Activated CD8-positive, alpha-beta memory T cell treated with anti-CD3 and anti-CD28 coated beads, Interleukin-2, amount 10 ng/mL, durations not matched to agents 7 days and 5 days (primary cell): ENCODE measurements at places on chromosomes 5 and 9. TPM values are rescaled to one million over a fixed set of nuclear protein-coding genes. Genes with fewer than 3 reads are reported as not detected.
A peak's percentile ranks its signal among the peaks of the same experiment; 100 is the strongest.

PTGS1 gene
- 0.35 TPM for total RNA-seq

PLAC8L1 gene
- total RNA-seq = 0.50 TPM

DAPK1 gene
- total RNA-seq = 6.8 TPM

TXNDC8 gene
- not detected for total RNA-seq

CDH12 gene
- total RNA-seq = not detected

IL13 gene
- 119 TPM for total RNA-seq

CARTPT gene
- not detected for total RNA-seq

C5orf63 gene
- total RNA-seq = 7.4 TPM

LMX1B gene
- not detected for total RNA-seq

DNA sequence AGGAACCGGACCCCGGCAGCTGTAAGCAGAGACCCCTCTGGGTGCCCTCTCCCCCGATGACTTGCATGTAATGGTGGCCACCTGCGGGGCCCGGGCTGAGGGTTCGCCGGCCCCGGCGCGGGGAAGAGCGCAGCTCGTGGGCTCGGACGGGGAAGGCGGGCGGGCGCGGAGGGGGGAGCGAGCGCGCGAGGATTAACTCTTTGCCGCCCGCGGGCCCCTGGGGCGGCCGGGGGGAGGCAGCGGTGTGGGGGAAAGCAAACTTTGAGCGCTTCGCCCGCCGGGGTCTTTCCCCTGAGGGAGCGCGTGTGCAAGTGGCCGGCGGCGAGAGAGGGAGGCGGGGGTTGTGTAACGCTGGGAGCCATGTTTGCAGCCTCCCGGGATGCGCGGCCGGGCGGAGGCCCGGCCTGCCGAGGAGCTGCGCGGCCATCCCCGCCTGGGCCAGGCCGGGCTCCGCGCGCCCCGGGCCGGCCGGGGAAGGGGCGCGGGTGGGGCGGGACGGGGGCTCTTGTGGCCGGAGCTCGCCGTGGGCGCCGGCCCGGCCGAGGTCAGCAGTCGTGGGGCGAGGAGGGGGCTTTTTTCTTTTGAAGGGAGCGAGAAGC is 547 bp downstream of the ANP32B start:
- H3K36me3 ChIP-seq = peaks cover 14% of the 10 kb centered on the region
- DNase-seq = peak; percentile 60
- H3K4me1 ChIP-seq = peaks cover 40% of the 10 kb centered on the region
- H3K27me3 ChIP-seq = no peaks in the 10 kb centered on the region

DNA sequence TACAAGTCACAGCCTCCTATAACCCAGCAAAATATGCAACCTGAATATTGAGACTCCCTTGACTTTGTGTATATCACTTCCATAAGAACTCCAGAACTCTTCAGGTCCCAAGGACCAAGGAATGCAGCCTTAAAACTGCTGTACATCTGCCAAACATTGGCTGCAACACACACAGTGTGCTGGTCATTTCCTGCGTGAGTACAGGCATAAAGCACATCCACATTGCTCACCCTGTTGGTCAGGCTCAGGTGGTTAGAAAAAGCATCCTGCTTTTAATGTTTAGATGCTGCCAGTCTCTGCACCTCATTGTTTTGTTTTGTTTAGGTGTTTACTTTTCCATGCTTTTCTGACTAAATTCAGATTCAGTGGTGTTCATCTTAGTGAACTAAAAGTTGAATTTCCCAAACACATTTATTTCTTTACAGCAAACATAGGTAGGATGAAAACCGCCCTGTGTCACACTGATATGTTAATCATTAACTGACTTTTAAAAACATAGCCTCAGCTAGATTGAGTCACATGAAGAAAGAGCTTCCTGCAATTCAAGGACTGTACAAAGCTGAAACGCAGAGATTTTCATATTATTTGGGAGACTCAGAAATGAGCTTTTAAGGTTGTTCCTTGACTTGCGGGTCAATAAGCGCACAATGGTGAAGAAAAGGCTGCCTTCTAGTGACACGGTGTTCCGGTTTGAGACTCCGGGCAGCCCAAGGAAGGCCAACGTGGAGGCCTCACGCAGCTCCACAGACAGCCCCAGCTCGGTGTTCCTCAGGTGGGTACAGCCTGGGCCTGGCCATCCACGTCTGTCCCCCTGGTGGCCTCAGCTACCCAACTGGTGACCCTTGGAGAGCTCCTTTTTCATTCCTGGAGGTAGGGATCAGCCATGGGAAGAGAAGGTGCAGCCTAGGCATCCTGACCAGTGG is 52.2 kb upstream of the GRAMD2B start:
- no peak overlapping the region for H3K27ac ChIP-seq
- no peaks in the 10 kb centered on the region for H3K27me3 ChIP-seq
- peaks cover 7% of the 10 kb centered on the region for H3K4me1 ChIP-seq
- H3K36me3 ChIP-seq = no peaks in the 10 kb centered on the region
- no peak overlapping the region for H3K4me3 ChIP-seq

DNA sequence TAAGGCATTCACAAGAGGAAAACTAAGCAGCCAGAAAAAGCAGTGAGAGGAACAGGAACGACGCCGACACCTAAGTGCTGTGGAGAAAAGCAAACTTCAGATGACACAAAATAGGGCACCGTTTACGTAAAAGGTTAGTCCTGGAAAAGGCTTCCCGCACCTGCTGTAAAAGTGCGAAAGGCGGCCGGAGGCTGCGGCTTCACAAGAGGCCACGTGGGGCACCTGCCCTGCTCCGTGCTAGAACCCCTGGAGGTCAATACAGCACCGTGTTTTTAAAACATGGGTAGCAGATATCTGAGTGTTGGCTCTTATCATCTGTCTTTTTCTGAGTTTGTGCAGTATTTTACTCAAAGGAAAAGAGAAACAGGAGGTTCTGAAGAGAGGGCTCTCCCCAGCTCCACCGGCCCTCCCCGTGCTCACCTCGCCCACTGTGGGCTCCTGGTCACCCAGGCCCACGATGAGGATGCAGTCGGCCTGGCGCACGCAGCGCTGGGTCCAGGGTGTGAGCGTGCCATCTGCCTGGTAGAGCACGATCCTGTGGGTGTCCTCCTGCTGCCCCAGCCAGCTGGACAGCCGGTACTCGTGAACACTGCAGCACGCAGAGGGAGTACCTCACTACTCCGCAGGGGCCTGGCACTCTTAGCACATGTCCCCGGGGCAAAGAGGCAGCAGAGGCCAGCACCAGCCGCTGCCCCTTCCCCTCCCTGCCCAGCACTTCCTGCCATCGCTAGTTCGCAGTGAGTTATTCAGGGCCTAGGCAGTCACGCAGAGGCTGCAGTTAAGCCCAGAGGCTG is 21.0 kb upstream of the NSMF start:
- no peak for DNase-seq
- H3K4me1 ChIP-seq = peaks cover 9% of the 10 kb centered on the region
- no peak overlapping the region for H3K27ac ChIP-seq
- H3K36me3 ChIP-seq = no peaks in the 10 kb centered on the region
- no peaks in the 10 kb centered on the region for H3K27me3 ChIP-seq

DNA sequence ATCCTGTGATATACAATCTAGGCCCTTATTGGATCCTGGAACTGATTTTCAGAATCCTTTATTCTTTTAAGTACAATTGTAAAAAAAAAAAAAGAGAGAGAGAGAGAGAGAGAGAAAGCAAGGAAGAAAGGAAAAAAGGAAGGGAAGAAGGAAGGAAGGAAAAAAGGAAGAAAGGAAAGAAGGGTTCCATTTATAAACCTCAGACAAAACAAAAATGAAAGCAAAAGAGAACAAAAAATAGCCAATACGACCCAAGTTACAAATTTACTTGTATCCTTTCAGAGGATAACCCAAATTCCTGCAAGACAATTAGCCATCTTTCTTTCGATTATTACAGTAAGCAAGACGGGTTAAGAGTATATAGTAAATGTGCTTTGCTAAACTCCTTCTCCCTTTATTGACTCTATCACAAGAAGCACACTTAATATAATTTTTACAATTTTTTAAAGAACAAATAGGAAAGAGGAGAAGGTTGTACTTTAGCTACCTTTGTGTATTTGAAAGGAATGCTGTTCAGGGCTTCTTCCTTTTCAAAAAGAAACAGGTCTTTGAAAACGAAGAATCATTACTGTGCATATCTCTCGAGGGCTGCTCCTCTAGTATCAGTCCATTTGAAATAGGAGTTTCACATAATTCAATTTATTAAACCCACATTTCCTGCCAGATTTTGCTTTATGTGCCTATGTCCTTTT is 543.3 kb downstream of the RAB3C start:
- H3K36me3 ChIP-seq = peaks cover 6% of the 10 kb centered on the region
- no peaks in the 10 kb centered on the region for H3K27me3 ChIP-seq
- H3K4me1 ChIP-seq = peaks cover 8% of the 10 kb centered on the region
- DNase-seq = no peak
- no peak overlapping the region for H3K4me3 ChIP-seq

GRCh38 chr5:107538805-107539445 is 131.8 kb downstream of the EFNA5 start:
- DNase-seq = no peak
- H3K36me3 ChIP-seq = no peaks in the 10 kb centered on the region
- H3K4me1 ChIP-seq = peaks cover 4% of the 10 kb centered on the region
- H3K4me3 ChIP-seq = no peak overlapping the region
- no peak overlapping the region for H3K27ac ChIP-seq
- peaks cover 10% of the 10 kb centered on the region for H3K27me3 ChIP-seq

GRCh38 chr9:26058111-26058895 is 380.1 kb upstream of the TUSC1 start:
- no peaks in the 10 kb centered on the region for H3K27me3 ChIP-seq
- H3K4me1 ChIP-seq = no peaks in the 10 kb centered on the region
- H3K27ac ChIP-seq = no peak overlapping the region

- H3K36me3 ChIP-seq = peaks cover 41% of the 10 kb centered on the region
- peaks cover 76% of the 10 kb centered on the region for H3K4me1 ChIP-seq
- H3K27ac ChIP-seq = peak overlapping the region; percentile 96
- DNase-seq = no peak
Measured at GRCh38 chr9:110148891-110149290, 59.1 kb downstream of the C9orf152 start.

DNA sequence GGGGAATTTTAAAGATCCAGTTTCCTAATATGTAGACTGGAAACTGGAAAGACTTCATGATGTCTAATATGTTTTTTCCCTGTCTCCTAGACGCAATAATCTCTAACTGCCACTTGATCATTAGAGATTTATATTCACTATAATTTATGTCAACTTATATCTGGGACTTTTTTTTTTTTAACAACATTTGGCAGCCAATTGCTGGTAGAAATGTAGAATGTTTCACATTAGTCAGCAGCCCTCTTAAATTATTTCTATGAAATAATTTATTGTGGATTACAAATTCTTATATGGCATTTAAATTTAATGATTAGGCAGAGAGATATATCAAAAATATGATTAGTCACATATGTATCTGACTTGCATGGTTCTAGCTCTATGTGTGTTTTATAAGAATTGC is 48.2 kb downstream of the TMEM174 start:
- H3K4me1 ChIP-seq = no peaks in the 10 kb centered on the region
- H3K27me3 ChIP-seq = peaks cover 81% of the 10 kb centered on the region
- no peaks in the 10 kb centered on the region for H3K36me3 ChIP-seq
- H3K4me3 ChIP-seq = no peak overlapping the region
- DNase-seq = no peak
- no peak overlapping the region for H3K27ac ChIP-seq

DNA sequence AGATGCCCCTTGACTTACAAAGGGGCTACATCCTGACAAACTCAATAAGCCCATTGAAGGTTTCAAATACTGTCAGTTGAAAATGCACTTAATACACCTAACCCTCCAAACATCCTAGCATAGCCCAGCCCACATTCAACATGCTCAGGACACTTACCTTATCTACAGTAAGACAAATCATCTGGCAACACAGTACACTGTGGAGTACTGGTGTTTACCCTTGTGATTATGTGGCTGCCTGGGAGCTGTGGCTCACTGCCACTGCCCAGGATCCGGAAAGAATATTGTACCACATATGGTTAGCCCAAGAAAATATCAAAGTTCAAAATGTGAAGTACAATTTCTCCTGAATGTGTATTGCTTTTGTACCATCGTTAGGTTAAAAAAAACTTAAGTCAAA is 562.2 kb downstream of the HTR1A start:
- H3K36me3 ChIP-seq = no peaks in the 10 kb centered on the region
- H3K27ac ChIP-seq = no peak overlapping the region
- no peak overlapping the region for H3K4me3 ChIP-seq
- DNase-seq = no peak
- no peaks in the 10 kb centered on the region for H3K27me3 ChIP-seq

- H3K4me3 ChIP-seq = no peak overlapping the region
- H3K27me3 ChIP-seq = peaks cover 15% of the 10 kb centered on the region
- peaks cover 26% of the 10 kb centered on the region for H3K4me1 ChIP-seq
- no peak for DNase-seq
- H3K36me3 ChIP-seq = peaks cover 12% of the 10 kb centered on the region
Measured at GRCh38 chr5:132653716-132654115, 4.3 kb upstream of the IL13 start.

DNA sequence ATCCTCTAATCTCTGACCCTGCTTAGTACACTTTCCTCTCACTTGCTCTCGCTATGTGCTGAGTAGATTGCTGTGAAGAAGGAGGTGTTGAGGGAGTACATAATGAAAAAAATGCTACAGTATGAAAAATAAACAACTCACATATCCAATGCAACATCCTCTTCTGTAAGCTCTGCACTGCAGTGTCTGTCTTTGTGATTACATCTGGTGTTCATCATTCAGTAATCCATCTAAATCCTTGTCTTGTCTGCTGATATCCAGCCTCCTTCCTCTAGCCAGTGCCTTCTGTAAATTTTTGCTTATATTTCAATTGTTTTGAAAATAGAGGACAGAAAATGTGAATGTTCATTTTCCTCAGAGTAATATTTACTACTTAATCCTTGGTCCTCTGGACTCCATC is 57.4 kb upstream of the CDH12 start:
- H3K27me3 ChIP-seq = no peaks in the 10 kb centered on the region
- no peak overlapping the region for H3K4me3 ChIP-seq
- no peak overlapping the region for H3K27ac ChIP-seq
- no peaks in the 10 kb centered on the region for H3K4me1 ChIP-seq
- H3K36me3 ChIP-seq = no peaks in the 10 kb centered on the region
- no peak for DNase-seq

- DNase-seq = no peak
- no peak overlapping the region for H3K4me3 ChIP-seq
- no peaks in the 10 kb centered on the region for H3K27me3 ChIP-seq
- H3K36me3 ChIP-seq = no peaks in the 10 kb centered on the region
Measured at GRCh38 chr5:7246287-7246686, 149.7 kb upstream of the ADCY2 start.

- DNase-seq = peak; percentile 16
- no peaks in the 10 kb centered on the region for H3K4me1 ChIP-seq
- no peaks in the 10 kb centered on the region for H3K27me3 ChIP-seq
- no peak overlapping the region for H3K4me3 ChIP-seq
Measured at GRCh38 chr5:3349704-3350565, 245.7 kb upstream of the IRX1 start.

- peaks cover 2% of the 10 kb centered on the region for H3K27me3 ChIP-seq
- no peaks in the 10 kb centered on the region for H3K36me3 ChIP-seq
- no peak overlapping the region for H3K4me3 ChIP-seq
- no peak for DNase-seq
- H3K27ac ChIP-seq = no peak overlapping the region
- H3K4me1 ChIP-seq = no peaks in the 10 kb centered on the region
Measured at GRCh38 chr9:70945301-70945700, 176.1 kb downstream of the TRPM3 start.

- H3K27ac ChIP-seq = peak overlapping the region; percentile 81
- no peaks in the 10 kb centered on the region for H3K27me3 ChIP-seq
- DNase-seq = no peak
- peaks cover 44% of the 10 kb centered on the region for H3K4me1 ChIP-seq
- H3K4me3 ChIP-seq = no peak overlapping the region
- H3K36me3 ChIP-seq = peaks cover 6% of the 10 kb centered on the region
Measured at GRCh38 chr9:5586391-5586802, 42.5 kb upstream of the RIC1 start.
